ENCODE measurements at places on chromosomes 4 and X.
A peak's percentile ranks its signal among the peaks of the same experiment; 100 is the strongest.

DNA sequence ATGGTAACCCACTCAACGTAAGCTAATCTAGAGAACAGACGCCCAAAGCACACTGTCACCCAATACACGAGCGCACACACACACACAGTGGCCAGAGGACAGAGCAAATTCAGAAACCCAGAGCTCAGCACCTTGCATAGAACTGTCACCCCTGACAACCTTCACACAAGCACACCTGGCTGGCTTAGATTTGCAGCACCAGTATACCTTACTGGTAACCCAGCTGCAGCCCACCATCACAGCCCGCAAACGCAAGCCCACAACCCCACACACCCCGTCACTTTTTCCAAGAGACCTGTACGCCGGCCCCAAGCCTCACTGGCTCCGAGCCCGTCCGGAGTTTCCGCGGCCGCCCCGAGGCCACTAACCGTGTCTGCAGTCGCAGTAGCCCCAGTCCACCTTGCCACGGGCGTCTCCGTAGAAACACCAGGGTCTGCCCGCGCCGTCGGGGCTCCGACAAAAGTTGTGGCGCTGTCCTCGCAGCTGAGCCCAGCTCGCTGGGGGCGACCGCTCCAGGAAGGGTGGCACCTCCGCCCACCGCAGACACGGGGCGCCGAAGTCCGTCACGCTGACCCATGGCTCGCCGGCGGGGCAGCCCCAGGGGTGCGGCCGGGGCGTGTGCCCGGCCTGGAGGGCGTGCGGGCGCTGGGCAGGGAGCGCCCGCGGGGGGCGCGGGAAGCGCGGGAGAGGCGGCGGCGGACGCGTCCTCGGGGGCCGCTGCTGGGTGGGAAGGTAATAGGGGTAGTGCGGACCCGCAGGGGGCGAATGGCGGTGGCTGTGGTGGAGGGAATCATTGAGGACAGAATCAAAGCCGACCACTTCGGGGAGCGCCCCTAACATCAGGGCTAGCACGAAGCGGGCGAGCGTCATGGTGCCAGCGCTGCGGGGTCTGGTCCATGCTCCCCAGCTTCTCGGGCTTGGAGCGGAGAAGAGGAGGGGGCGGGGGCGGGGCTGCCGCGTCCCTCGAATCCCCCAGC is 664 bp downstream of the PRSS12 start:
- no peak for DNase-seq
- H3K4me3 ChIP-seq, result peak overlapping the region; percentile 50
- H3K4me1 ChIP-seq, result peaks cover 8% of the 10 kb centered on the region
- no peak overlapping the region for H3K27ac ChIP-seq

DNA sequence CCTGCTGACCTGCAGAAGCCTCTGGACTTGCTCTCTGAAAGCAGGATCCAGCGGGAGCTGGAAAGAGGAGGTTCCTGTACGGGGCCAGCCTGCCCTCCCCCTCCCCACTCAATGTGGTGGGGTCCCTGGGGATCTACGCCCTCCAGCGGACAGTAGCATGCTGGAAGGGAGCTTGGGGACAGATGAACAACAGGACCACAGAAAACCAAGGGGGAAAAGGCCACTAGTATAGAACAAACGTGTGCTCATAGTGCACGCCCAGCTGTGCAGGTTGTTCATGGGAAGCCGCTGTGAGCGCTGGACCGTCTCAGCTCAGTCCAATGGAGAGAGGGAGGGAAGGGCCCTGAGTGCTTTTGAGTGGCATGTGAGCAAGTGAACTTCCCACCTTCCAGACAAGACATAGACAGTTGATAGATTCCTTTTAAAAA is 15.8 kb downstream of the HMX1 start:
- peaks cover 3% of the 10 kb centered on the region for H3K36me3 ChIP-seq
- DNase-seq, result no peak
- H3K4me3 ChIP-seq, result peak overlapping the region; percentile 45
- H3K4me1 ChIP-seq, result peaks cover 5% of the 10 kb centered on the region
- no peak overlapping the region for H3K27ac ChIP-seq

GRCh38 chrX:97682991-97683840 is 799.5 kb downstream of the RPA4 start:
- no peak overlapping the region for H3K4me3 ChIP-seq
- H3K4me1 ChIP-seq, result no peaks in the 10 kb centered on the region
- H3K27me3 ChIP-seq, result no peaks in the 10 kb centered on the region

DNA sequence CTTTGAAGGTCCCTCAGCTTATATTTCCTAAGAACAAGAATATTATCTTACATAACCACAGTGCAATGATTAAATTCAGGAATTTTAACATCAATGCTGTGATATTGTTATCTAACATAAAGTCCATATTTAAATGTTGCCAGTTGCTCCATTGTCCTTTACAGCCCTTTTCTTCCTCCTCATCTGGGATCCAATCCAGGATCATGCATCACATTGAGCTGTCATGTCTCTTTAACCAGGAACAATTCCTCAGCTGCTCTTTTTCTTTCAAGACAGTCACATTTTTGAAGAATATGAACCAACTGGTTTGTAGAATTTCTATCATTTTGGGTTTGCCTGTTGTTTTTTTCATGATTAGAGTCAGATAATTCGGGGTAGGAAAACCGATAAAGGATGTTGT is 12.0 kb downstream of the TMSB4X start:
- H3K4me3 ChIP-seq, result peak overlapping the region; percentile 29
- no peak for DNase-seq
- H3K27me3 ChIP-seq, result no peaks in the 10 kb centered on the region
- H3K27ac ChIP-seq, result peak overlapping the region; percentile 93
- peaks cover 45% of the 10 kb centered on the region for H3K4me1 ChIP-seq
- H3K36me3 ChIP-seq, result peaks cover 5% of the 10 kb centered on the region

GRCh38 chr4:87933337-87933736 is 42.2 kb upstream of the SPP1 start:
- no peak overlapping the region for H3K27ac ChIP-seq
- H3K4me3 ChIP-seq, result no peak overlapping the region
- no peak for DNase-seq
- H3K36me3 ChIP-seq, result no peaks in the 10 kb centered on the region
- peaks cover 18% of the 10 kb centered on the region for H3K27me3 ChIP-seq

GRCh38 chr4:84677995-84678394 is 95.1 kb downstream of the CDS1 start:
- no peak for DNase-seq
- no peak overlapping the region for H3K4me3 ChIP-seq
- no peaks in the 10 kb centered on the region for H3K4me1 ChIP-seq
- no peak overlapping the region for H3K27ac ChIP-seq
- H3K27me3 ChIP-seq, result no peaks in the 10 kb centered on the region
- H3K36me3 ChIP-seq, result peaks cover 6% of the 10 kb centered on the region

GRCh38 chr4:48538358-48538757 is 48.3 kb downstream of the ZAR1 start:
- H3K4me3 ChIP-seq, result no peak overlapping the region
- no peaks in the 10 kb centered on the region for H3K27me3 ChIP-seq
- H3K36me3 ChIP-seq, result peaks cover 54% of the 10 kb centered on the region
- no peak overlapping the region for H3K27ac ChIP-seq

DNA sequence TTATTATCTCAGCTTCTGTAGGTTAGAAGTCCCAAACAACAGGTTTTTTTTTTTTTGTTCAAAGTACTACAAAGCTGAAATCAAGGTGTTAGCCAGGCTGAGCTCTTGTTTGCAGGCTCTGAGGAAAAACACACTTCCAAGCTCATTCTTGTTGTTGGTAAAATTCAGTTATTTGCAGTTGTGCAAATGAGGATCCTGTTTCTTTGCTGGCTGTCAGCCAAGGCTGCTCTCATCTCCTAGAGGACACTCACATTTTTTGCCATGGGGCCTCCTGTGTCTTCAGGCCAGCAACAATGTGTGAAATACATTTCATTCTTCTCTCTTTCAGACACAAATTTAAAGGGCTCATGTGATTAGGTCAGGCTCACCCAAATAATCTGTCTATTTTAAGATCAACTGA is 60.3 kb upstream of the HSD17B10 start:
- H3K4me3 ChIP-seq, result no peak overlapping the region
- no peak overlapping the region for H3K27ac ChIP-seq
- peaks cover 8% of the 10 kb centered on the region for H3K27me3 ChIP-seq
- H3K4me1 ChIP-seq, result no peaks in the 10 kb centered on the region
- no peak for DNase-seq
- H3K36me3 ChIP-seq, result peaks cover 4% of the 10 kb centered on the region

DNA sequence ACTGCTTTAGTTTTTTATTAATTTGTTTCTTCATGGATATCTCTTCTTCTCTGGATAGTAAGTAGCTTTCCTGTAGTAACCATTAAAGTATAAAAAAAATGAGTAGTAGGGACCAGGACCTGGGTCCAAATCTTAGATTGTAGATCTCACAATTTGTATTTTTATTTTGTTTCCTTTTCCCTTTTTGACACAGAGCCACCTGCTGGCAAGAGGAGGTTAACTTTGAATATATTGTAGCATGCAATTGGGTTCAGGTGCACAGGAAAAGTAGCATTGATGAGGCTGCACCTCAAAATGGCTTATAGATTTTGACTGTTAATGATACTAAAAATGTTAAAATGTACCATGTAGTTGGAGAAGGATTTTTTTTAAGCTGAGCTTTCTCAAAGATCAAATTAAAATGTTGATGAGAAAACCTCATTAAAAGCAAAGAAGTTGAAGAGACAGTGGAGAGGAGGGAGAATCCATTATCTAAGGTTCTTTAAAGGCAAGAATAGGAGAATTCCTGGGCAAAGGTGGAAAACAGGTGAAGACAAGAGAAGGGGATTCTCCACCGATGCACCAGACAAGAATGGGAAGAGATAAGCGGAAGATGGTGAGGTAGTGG is 48.3 kb upstream of the HPGDS start:
- peaks cover 19% of the 10 kb centered on the region for H3K27me3 ChIP-seq
- no peaks in the 10 kb centered on the region for H3K36me3 ChIP-seq
- H3K4me3 ChIP-seq, result no peak overlapping the region
- no peak for DNase-seq
- H3K27ac ChIP-seq, result no peak overlapping the region

GRCh38 chrX:74814681-74815080 is 110.6 kb downstream of the NEXMIF start:
- H3K4me1 ChIP-seq, result no peaks in the 10 kb centered on the region
- DNase-seq, result no peak
- no peaks in the 10 kb centered on the region for H3K27me3 ChIP-seq
- H3K36me3 ChIP-seq, result no peaks in the 10 kb centered on the region

Measured in effector memory CD8-positive, alpha-beta T cell (primary cell).